DND-41 (cell line): ENCODE measurements at places on chromosomes 5 and 9.

- no peak for DNase-seq
Observed at GRCh38 chr9:126844085-126844484, 16.4 kb upstream of the ZBTB34 start.

DNA sequence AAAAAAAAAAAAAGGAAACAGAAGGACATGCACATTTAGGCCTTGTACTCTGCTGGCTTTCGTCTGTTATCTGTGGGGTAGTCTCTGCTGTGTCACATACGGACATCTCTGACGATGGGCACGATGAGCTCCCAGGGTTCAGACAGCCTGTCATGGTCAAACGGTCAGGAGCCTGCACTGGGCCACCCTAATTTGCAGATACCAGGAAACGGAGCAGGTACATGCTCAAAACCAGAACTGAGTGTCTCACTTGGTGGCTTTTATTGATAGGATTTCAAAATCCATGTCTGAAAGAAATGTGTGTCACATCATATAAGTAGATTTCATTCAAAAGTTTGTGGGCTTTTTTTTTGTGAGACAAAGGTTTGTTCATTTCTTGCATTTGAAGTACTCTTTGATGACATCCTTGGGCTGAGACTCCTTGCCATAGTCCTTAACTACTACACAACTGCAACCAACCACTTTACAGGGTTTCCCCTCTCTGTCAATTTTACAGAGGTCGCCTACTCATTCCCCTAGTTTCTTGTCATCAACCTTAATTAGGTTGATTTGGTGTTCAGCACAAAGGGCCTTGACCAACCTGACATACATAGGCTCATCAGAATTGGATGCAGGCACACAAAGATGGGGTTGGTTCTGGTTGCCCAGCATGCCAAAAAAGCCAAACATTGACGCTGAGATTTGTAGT lies 9.0 kb downstream of the CKMT2 start:
- no peak for DNase-seq

- DNase-seq: no peak
Observed at GRCh38 chr9:82021198-82021597, 32.6 kb downstream of the SPATA31D1 start.

DNA sequence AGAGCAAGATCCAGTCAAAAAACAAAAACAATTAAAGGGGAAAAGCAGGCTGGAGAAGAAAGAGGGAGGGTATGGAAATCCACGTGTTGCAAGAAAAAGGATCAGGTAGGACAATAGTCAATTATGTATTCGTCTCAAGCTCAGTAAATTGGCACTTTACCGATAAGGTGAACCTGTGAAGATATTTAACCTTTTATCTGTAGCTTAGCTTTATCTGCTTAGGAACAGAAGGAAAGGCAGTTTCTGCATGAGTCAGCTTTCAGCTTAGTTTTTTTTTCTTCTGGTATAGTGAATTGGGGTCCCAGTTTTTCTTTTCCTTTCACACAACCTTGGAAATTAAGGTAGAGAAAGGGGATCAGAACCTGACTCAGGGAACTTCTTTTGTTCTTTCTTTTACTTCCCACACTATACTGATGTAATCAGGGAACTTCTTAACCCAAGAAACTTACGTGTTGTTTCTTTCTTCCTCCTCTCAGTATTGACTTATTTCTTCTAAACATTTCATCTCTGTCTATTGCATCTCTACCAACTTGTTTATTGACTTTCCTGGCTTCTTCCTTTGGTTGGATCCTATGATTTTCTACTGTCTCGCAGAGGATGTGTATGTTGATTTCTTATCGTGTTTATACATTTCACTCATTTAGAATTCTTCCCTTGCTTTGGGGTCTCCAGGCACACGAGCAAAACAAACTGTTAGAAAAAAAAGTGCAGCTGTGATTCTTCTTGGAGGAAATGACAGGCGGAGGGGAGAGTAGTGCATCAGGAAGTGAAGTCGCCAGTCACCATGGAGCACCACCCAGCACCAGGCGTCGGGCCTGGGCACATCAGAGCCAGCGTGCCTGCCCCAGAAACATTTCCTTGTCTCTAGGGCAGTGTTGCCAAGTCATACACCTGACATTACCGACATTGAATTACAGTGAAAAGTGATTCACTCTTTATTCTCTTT lies 123.0 kb upstream of the LHFPL2 start:
- peak; percentile 35 for DNase-seq

DNA sequence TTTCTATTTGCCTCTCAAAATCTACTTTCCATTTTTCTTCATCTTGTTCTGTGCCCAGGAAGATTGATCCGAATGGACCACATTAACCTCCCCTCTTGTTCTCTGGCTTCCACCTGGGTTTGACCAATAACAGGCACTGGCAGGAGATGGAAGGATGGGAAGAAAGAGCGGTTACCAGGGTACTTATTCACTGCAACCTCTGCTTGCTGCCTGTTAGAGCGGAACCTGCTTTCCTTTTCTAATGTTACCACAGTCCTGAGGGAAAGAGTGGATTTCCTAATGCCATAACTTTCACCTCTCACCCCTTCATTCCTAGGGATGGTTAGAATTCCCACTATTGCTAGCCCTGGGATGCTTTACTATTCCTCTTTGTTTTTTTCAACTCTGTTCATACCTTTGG lies 262.1 kb downstream of the RFX3 start:
- DNase-seq: no peak

DNA sequence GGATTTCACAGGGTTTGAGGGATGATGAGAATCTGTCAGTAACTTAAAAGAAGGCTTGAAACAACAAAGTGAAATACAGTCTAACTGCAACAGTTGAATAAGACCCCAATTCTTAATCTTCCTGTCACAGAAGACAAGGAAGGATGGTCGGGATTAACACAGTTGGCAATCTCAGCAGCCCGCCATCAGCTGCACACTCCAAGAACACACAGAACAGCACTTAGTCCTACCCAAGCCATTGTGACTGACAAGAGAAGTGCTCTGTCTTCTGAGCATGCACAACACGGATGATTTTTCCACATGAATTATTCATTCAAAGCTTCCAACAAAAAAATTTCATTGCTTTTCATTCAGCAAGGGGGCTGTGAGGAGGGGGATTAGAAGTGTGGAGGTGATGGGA lies 576.1 kb downstream of the TLE4 start:
- DNase-seq: no peak

- no peak for DNase-seq
Observed at GRCh38 chr5:44862808-44863207, 54.1 kb downstream of the MRPS30 start.

DNA sequence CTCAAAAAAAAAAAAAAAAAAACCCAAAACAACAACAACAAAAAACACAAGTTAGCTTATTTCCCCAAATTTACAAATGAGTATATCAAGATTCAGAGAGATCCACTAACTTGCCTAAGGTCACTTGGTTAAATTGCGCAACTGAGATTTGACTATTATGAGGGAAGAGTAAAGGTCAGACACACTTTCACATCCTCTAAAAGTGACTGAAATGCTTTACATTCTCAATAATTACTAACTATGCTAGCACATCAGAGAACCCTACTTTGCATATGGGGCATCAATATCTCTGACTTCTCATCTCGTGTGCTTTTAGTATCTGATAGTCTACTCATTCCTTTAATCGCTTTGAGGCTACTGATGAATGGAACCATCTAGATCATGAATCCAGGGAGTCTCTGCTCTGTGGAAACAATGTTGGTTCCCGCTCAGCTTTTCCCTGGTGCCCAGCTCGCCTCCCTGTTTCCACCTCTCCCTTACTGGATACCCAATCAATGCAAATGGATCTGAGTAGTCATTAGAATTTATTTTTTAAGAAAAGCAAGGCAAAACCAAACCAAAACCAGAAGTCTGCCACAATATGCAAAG lies 182.1 kb upstream of the TRIM32 start:
- DNase-seq: no peak

DNA sequence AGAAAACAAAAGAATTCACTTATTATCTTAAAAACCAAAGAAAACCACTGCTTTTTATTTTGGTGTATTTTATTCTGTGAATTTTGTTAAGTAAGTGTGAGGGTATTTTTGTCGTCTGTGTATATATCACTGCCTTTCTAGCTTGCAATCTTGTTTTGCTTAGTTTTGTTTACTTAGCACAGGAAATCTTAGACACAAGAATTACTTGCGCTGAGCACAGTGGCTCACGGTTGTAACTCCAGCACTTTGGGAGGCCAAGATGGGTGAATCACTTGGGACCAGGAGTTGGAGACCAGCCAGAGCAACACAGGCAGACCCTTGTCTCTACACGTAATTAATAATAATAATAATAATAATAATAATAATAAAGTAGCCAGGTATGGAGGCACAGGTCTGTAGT lies 230.3 kb downstream of the PAPPA start:
- DNase-seq: no peak

DNA sequence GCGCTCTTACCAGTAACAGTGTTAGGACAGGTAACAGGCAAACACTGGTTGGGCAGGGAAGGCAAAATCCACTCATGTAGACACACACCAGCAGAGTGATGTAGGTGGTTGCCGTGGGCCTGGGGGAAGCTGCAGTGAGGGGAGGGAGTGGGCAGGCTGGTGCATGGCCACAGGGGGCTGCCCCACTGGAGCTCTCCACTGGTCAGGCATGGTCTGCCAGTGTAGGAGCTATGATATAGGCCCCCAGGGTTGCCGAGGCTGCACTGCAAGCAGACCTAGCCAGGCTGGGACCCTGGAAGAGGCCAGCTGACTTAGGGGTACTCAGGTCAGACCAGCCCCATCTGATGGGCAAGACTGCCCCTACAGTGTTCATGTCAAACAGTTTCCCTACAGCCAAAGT lies 154.6 kb downstream of the GDNF start:
- no peak for DNase-seq

DNA sequence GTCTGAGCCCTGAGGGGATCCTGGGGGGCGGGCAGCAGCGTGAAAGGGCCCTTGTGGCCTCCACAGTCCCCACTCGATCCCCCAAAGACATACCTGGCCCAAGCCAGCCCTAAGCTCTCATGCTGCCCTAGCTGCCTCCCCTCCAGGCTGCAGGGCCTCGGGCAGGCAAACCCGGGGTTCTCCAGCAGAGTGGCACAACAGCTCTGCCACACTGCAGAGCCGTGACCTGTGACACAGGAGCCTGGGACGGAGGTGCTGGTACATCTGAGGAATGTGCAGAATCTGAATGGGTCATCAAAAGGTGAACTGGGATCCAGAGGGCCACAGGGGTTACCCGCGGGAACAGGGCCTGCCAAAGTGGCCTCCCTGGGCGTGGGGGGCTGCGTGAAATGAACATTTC lies 163.2 kb downstream of the DAB2IP start:
- no peak for DNase-seq

- DNase-seq: no peak
Observed at GRCh38 chr5:150291388-150292385, 2.1 kb upstream of the CAMK2A start.

DNA sequence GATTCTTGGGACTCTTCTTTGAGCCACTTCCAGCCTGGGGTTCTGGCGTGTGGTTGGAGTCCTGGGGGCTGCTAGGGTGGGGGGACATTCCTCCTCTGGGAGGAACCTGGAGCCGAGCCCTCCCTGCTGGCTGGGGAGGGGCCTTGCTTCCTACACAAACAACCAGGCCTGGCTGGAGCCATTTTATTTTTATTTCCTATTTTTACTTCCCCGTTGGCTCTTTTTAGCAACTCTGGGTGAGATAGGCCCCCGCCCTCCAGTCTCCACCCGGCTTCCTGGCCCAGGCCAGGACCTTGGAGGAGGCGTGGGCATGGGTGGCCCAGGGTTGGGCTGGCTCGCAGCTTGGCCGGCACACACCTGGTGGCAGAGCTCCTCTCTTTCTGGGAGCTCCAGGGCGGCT lies 15.1 kb downstream of the RXRA start:
- no peak for DNase-seq

DNA sequence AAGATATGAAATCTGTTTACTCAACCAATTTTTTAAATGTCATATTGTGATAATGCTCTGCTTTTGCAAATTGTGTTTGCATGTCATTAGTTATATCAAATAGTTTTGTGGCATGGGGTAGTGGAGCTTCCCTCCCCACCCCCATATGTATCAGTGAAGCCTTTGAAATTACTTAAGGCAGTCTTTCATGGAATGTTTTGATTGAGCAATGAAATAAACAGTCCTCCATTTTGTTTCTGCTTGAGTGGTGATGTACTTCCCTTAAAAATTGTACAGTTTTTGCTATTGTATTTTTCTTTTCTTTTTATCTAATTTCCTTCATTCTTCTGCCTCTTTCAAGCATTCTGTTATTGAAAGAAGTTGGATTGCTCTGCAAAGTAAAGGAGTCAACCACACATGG lies 3.5 kb downstream of the SOWAHA start:
- no peak for DNase-seq

GRCh38 chr5:88667496-88668201 lies 215.3 kb downstream of the MEF2C start:
- no peak for DNase-seq

- DNase-seq: no peak
Observed at GRCh38 chr5:133321833-133322420, 270.1 kb downstream of the HSPA4 start.

GRCh38 chr5:98031926-98032325 lies 741.5 kb upstream of the RGMB start:
- DNase-seq: no peak

GRCh38 chr5:108148715-108149139 lies 233.2 kb downstream of the FBXL17 start:
- no peak for DNase-seq

DNA sequence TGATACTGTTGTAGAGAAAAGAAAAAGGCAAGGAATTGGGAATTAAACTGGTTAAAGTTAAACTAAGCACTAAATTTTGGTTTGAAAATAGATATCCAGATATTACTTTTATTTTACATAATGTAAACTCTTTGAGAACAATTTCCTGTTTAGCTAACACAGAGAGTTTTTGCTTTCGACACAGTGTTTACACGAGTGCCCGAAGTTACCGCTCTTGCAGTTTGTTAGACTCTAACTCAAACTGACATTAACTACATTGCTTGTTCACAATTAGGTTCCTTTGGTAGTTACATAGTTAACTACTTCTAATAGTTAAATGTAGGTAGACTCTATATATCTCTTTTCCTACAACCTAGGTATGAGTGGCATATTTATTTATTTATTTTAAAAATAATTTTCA lies 117.1 kb upstream of the CHD1 start:
- no peak for DNase-seq

GRCh38 chr5:54214722-54215121 lies 95.7 kb downstream of the ARL15 start:
- DNase-seq: no peak

- DNase-seq: no peak
Observed at GRCh38 chr5:106822851-106823250, 847.9 kb downstream of the EFNA5 start.

GRCh38 chr9:22454016-22454415 lies 7.4 kb downstream of the DMRTA1 start:
- DNase-seq: no peak

- no peak for DNase-seq
Observed at GRCh38 chr5:74974451-74975091, 77.8 kb downstream of the GCNT4 start.
